ENCODE measurements at places on chromosomes 5 and 9.

GRCh38 chr5:93099902-93100347, 481.1 kb downstream of the NR2F1-AS1 start:
- no peak for DNase-seq

GRCh38 chr5:146660376-146660960, 144.5 kb upstream of the GPR151 start:
- DNase-seq: no peak

DNA sequence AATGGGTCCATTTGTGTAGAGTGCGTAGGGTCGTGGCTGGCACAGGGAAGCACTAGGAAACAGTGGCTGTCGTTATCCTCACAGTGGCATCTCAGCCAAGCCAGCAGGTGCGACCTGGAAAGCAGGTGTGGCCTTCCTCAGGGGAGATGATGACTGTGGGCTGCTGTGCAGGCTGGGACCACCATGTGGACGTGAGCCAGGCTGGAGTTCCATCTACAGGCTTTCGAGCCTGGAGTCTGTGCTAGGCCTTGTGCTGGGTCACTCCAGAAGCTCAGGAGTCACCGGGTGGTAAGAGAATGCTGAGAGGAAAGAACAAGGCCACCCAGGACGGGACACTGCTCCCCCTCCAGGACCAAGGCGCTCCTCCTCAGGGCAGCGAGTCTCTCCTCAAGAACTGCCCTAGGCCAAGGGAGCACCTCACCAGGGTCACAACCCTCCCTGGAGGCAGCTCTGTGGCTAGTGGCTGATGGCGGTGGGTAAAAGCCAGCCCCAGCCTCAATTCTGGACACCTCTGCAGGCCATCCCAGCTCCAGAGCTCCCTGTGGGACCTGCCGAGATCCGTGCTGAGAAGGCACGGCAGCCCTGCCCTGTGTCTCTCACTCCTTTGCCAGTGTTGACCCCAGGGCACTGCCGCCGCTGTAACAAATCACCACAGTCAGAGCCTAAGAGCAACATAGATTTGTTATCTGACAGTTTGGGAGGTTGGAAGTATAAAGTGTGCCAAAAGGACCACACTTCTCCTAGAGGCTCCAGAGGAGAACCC, 36.0 kb downstream of the WHRN start:
- no peak for DNase-seq

- no peak for DNase-seq
Observed at GRCh38 chr9:118618849-118619248, 750.4 kb downstream of the BRINP1 start.

GRCh38 chr5:103290846-103291245, 32.3 kb downstream of the MACIR start:
- no peak for DNase-seq

GRCh38 chr5:51433052-51433710, 49.9 kb downstream of the ISL1 start:
- peak; percentile 55 for DNase-seq

DNA sequence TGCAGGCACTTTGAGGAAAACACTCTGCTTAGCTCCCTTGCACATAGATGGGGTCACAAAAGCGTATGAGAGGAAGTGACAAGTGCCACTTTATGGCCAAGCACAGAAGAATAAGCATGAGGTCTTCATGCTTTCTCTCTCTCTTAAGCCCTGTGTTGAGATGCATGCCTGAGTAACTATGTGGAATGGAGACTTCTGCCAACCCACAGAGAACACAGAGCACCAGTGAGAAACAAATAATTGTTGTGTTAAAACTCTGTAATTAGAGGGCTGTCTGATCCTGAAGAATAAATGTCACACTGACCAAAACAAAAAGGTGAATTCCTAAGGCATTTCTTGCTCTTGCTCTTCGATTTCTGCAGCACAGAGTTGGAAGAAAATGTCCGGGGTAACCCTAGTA, 488.5 kb downstream of the CTNND2 start:
- no peak for DNase-seq

GRCh38 chr9:127890053-127890452, 9.3 kb downstream of the ST6GALNAC6 start:
- no peak for DNase-seq
